Endodermal cell (in vitro differentiated cells): ENCODE measurements at places on chromosomes 1 and 21.
A peak's percentile ranks its signal among the peaks of the same experiment; 100 is the strongest.

- H3K4me3 ChIP-seq, result no peak overlapping the region
- no peaks in the 10 kb centered on the region for H3K36me3 ChIP-seq
- H3K4me1 ChIP-seq, result no peaks in the 10 kb centered on the region
- DNase-seq, result no peak
Measured at GRCh38 chr1:16203550-16203949, 8.9 kb downstream of the ARHGEF19 start.

- H3K36me3 ChIP-seq, result no peaks in the 10 kb centered on the region
- no peak overlapping the region for H3K4me3 ChIP-seq
- no peaks in the 10 kb centered on the region for H3K4me1 ChIP-seq
- no peak for DNase-seq
Measured at GRCh38 chr1:198929961-198930599, 291.2 kb downstream of the PTPRC start.

DNA sequence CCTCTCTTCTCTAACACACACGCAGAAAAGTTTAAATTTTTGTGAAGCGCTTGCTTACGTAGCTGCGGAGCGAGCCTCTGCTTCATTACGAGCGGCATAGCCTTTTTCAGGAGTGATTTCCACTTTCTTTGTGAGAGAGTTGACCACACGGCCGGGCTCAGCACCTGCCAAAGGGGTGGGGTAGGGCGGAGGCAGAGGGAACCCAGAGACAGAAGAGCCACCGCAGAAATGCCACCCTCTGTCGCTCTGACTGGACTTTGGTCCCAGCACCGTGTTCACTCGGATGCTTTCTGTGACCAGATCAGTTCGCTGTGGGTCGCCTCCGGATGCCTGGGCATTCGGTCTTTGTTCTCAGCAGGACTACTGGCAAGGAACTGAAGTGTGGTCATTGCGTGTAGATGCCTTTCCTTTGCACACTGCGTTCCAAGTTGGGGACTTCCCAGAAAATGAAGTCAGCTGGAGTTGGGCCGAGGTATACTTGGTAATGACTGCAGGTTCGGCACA, 883 bp downstream of the CHODL start:
- H3K27me3 ChIP-seq, result peaks cover 63% of the 10 kb centered on the region
- DNase-seq, result peak; percentile 54
- no peak overlapping the region for H3K27ac ChIP-seq

- H3K4me1 ChIP-seq, result no peaks in the 10 kb centered on the region
- no peak overlapping the region for H3K4me3 ChIP-seq
- peaks cover 24% of the 10 kb centered on the region for H3K27me3 ChIP-seq
- no peak overlapping the region for H3K27ac ChIP-seq
- peak; percentile 45 for DNase-seq
Measured at GRCh38 chr21:44919913-44920693, 596 bp downstream of the ITGB2 start.
